T-helper 2 cell (primary cell): ENCODE measurements at places on chromosomes 1 and 21.

GRCh38 chr1:115282807-115283208 lies 55.2 kb downstream of the NGF start:
- DNase-seq = no peak

- DNase-seq = no peak
These were observed 205.0 kb downstream of the HMCN1 start for GRCh38 chr1:185939142-185939541.

DNA sequence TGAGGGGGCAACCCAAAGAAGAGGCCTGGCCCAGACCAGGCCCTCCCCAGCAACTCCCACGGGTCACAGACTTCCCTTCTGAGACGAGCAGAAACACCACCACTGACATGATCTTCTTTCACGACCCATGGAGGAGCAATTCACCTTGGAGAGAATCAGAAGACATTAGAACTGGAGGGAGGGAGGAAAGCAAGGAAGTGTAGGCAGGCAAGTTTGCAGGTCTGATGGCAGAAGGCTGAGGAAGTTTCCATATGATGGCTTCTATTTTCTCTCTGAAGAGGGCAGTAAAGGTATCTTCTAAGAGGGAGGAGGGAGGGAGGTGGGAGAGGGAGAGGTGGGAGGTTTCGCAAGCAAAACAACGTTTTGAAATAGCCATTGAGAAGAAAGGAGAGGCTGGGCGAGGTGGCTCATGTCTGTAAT lies 1.4 kb upstream of the UBXN10 start:
- no peak for DNase-seq

DNA sequence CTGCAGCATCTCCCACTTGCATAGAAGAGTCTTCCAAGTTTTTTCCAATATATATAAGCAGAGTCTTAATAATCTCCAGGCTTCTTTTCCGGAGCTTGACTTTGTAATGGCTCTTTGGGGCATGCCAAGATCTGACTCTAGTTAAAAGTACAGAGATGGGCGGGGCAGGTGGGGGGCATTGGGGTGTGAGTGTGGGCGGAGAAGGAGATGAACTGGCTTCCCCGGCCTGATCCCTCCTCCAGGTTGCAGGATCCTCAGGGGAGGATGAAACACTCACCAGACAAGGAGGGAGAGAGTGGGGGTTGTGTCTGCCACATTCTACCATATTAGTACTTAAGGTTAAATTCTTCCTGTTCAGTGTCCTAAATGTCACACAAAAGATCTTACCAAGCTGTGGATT lies 23.0 kb downstream of the S100A10 start:
- no peak for DNase-seq

GRCh38 chr1:7329868-7330615 lies 441.1 kb upstream of the VAMP3 start:
- no peak for DNase-seq

- no peak for DNase-seq
These were observed 35.5 kb downstream of the TIAM1 start for GRCh38 chr21:31308584-31308983.

DNA sequence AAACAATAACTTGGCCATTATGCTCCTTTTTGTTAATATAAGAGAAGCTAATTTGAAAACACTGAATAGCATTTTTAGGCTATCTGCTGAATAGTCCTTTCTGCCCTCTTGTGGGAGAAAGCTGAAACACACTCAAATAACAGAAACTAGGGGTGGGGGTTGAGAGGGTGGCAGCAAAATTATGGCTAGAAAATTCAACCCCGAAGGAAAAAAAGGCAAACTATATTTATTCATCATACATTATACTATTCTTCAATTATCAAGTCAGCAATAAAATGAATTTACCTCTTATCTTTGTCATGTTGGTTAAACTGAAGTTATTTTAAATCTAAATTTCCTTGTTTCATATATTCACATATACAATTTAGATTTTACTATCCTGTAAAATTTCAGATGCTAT lies 255.9 kb downstream of the FAF1 start:
- DNase-seq = no peak
